HTR-8/SVneo (cell line): ENCODE measurements at places on chromosomes 12 and 14.

GRCh38 chr12:38759621-38760020, 145.8 kb downstream of the CPNE8 start:
- DNase-seq: no peak

DNA sequence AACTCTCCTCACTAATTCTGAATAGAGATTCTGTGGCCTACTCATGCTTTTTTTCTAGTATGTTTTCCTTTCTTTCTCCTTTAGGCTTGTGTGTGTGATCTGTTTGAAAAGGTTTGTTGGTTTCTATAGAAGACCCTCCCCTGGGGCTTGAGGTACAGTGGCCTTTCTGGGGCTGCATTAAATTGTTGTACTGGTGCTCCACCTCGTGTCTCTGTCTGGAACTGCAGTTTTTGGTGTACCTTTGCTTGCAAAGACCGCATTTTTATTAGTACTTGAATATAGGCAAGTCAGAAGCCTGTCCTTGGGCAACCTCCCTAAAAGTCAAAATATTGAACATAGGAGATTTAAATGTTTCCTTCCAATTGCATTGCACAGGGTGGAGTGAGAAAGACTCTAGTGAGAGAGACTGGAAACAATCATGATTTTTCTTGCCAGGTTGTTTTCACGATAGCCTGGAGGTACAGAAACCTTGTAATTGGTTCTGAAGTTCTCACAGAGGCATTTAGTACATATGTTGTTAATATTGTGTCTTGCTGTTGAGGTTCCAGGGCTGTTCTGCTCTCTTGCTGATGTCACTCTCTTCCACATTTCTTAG, 39.0 kb downstream of the SLCO1B1 start:
- peak; percentile 3 for DNase-seq

- peak; percentile 41 for DNase-seq
Observed at GRCh38 chr14:91059576-91060350, 678 bp downstream of the RPS6KA5 start.

- DNase-seq: no peak
Observed at GRCh38 chr14:21912367-21912766, 238.7 kb upstream of the OR4E1 start.

DNA sequence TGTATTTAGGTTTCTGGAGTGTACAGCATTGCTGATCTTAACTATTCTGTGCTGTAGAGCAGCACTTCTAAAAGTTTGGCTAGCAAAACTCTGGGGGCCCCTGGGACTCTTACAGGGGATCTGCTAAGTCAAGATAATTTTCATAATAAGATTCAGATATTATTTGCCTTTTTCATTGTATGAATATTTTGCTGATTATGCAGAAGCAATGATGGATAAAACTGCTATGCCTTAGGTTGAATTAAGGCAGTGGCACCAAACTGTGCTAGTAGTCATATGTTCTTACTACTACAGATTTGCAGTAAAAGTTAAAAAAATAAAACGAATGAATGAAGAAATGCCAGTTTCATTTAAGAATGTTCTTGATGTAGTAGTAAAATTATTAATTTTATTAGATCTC, 160.1 kb downstream of the PDZRN4 start:
- no peak for DNase-seq

- DNase-seq: no peak
Observed at GRCh38 chr14:71687166-71687831, 244.9 kb upstream of the RGS6 start.

- no peak for DNase-seq
Observed at GRCh38 chr12:89319606-89320005, 32.7 kb downstream of the DUSP6 start.

DNA sequence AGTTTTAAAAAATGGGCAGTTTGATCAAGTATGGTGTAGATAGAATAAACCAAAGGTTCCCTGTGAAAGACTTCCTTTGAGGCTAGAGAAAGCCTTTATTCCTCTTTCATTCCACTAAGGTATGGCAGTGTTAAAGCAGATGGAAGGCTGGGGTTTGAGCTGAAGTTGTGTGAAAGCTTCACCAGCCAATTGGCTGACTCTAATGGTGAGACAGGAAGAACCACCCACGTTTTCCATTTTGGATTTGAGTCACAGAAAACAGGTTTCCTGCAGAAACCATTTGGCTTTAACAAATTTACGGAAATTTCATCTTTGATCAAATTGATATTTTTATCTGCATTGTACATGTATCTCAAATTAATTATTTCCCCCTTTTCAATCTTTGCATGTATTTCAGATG, 455.0 kb downstream of the PCNX1 start:
- no peak for DNase-seq

DNA sequence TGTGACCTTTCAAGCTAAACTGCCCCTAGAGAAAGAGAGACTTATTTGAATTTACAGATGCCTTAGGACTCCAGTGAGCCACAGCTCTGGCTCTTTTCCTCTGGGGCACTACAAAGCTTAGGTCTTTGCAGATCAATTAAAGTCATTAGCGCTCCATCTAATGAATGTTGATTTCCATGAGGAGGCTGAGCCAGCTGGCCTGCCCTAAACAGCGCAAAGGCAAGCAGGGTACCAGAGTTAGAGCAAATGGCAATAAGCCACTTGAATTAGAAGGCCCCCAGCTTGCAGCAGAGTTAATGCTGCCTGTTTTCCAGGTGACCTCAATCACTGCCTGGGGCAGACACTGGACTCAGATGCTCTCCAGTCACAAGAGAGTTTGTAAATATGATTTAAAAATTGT, 695.3 kb downstream of the DIO2 start:
- no peak for DNase-seq

GRCh38 chr12:12934556-12934955, 17.4 kb downstream of the GPRC5D start:
- no peak for DNase-seq

GRCh38 chr12:83859021-83859420, 1053.6 kb downstream of the SLC6A15 start:
- DNase-seq: no peak

GRCh38 chr14:22319526-22320361, 269.3 kb downstream of the DAD1 start:
- DNase-seq: no peak
